ENCODE measurements at places on chromosomes 1 and 21.
A peak's percentile ranks its signal among the peaks of the same experiment; 100 is the strongest.

GRCh38 chr1:2596530-2597333 lies 10.2 kb downstream of the PRXL2B start:
- no peak for DNase-seq

DNA sequence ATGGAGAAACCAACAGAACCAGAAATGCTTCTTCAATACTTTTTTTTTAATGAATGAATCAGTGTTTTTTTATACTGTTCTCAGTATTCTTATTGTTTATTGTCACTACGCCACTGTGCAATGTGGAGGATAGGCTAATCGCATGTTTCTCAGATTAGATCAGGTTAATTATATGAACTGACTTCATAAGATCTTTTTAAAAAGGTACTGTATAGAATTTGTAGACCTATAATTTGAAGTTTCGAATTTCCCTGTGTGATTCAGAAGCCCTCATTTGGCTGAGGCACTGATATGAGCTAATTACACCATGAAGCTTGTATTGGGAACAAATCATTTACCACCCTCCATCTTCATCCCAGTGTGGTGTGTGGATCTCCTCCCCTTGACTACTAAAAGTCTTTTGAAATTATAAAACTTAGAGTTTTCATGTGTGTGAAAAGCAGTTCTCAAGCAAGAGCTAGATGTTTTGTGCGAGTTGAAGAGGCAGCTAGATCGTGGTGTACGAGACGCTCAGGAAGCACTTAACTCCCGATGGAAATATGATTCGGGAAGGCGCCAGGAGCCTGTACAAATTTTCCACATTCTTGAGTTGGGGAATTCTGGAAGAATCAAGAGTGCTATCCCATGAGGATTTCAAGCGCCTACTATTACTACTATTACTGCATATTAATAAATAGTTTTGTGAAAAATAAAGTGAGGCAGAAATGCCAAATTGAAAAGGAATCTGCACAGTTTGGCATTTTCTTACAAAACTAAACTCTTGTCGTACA lies 52.1 kb upstream of the KCNE2 start:
- DNase-seq, result no peak

GRCh38 chr1:238647877-238648276 lies 738.5 kb upstream of the CHRM3 start:
- DNase-seq, result no peak

DNA sequence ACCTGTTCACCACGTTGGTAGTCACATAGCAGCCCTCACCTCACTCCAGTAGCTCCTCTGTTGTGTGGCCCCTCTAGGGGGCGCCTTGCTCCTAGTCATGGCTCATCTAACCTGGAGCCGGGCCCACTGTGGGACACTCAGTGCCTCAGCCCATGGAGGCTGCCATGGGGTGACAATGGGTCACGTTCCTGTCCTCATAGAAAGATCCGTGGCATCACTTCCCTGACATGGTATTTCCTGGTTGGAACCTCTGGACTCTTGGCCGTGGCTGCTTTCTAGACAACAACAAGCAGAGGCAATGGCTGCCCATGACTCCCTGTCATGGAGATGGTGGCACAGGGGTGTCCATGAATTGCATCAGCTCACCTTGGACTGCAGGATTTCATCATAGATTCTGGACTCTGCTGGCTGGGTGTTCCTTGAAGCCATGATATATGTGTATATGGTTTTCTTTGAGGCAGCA lies 27.5 kb upstream of the SLAMF6 start:
- no peak for DNase-seq

GRCh38 chr1:162186026-162186374 lies 116.5 kb downstream of the NOS1AP start:
- DNase-seq, result no peak

GRCh38 chr1:7538849-7539768 lies 232.0 kb upstream of the VAMP3 start:
- no peak for DNase-seq

GRCh38 chr1:12565094-12565965 lies 52.7 kb downstream of the DHRS3 start:
- DNase-seq, result no peak

- no peak for DNase-seq
Observed at GRCh38 chr1:7403265-7404045, 367.6 kb upstream of the VAMP3 start.

DNA sequence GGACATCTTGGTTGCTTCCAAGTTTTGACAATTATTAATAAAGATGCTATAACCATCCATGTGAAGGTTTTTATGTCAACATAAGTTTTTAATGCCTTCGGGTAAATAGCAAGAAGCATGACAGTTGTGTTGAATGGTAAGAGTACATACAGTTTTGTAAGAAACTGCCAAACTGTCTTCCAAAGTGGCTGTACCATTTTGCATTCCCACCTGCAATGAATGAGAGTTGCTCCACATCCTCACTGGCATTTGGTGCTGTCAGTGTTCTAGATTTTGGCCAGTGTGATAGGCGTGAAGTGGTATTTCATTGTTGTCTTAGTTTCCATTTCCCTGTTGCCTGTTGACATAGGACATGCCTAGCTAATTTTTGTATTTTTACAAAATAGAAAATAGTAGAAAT lies 45.4 kb downstream of the CD58 start:
- DNase-seq, result no peak

DNA sequence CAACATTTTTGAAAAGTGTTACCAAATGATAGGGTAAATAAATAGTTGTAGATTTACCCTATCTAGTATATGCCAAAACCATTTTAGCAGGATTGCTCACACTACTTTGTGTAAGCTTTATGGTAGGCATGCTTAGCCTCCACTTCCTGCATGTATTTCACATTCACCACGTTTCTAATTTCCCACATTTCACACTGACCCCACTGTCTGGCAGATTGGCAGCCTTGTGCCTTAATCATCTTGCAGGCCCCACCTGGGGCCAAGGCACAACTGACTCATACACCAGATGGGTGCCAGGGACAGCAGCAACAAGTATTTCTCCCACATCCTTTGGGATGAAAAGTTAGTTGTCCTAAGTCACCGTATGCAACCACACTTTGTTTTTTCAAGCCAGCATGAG lies 21.2 kb upstream of the CENPF start:
- no peak for DNase-seq

- DNase-seq, result no peak
Observed at GRCh38 chr1:81237473-81238089, 563.2 kb upstream of the ADGRL2 start.

DNA sequence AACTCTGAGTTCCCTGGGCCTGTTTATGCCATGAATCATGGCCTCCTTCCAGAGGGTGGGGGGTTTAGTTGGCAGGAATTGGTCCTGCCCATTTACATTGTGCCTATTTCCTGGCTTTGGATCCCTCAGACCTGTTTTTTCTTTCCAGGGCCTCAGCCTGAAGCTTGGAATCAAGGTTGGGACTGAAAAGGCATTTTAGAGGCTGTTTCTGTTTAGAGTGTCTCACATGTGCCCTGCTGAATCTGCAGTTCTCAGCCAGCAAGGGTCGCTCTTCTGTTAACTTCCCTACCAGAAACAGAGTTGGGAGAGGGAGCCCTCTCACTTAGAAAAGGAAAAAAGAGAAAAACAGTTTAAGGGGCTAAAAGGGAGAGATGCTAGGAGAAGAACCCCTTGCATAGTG lies 191.1 kb downstream of the PTPRC start:
- no peak for DNase-seq

- peak; percentile 11 for DNase-seq
Observed at GRCh38 chr1:230308039-230308438, 118.1 kb downstream of the PGBD5 start.

DNA sequence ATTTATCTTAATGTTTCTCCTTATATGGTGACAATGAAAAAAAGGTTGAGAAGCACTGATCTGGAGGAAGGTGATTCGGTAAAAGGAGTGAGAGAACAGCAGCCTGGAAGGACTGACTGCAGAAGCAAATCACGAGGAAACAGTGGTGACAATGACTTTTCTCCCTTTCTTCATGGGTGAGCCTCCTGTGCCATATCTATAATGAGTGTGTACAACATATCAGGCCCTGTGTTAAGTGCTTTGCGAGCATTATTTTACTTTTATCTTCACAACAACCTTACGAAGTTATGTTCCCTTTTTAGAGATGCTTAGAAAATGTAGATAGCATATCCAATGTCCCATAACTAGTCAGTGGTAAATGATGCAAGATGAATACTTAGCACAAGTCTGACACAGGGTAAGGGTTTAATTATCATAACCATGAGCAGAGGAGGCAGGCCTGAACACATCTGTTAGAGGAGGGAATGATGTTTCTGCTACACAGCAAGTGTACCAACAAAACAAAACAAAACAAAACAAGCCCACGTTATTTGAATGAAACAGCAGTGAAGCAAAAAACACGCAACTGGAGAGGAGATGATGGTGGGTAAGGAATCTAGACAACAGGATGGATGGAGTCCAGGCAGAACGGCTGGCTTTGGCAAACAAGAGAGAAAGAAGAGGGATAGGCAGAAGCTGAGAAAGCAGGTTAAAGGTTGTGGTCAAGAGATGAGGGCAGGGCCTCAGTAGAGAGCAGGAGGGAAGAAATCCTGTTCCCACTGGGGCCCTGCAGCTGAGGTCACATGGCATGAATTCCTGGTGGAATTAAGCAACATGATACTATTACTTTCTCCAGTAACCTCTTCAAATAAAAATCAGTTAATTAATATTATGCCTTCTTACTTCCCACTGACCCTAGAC lies 29.6 kb downstream of the GNG12 start:
- peak; percentile 65 for DNase-seq

- no peak for DNase-seq
Observed at GRCh38 chr1:101081496-101082488, 56.2 kb upstream of the DPH5 start.

GRCh38 chr21:33334824-33335223 lies 10.1 kb downstream of the IFNAR1 start:
- no peak for DNase-seq

- DNase-seq, result no peak
Observed at GRCh38 chr1:150162582-150162861, 12.8 kb downstream of the PLEKHO1 start.

- no peak for DNase-seq
Observed at GRCh38 chr21:26144031-26144430, 26.5 kb downstream of the APP start.

DNA sequence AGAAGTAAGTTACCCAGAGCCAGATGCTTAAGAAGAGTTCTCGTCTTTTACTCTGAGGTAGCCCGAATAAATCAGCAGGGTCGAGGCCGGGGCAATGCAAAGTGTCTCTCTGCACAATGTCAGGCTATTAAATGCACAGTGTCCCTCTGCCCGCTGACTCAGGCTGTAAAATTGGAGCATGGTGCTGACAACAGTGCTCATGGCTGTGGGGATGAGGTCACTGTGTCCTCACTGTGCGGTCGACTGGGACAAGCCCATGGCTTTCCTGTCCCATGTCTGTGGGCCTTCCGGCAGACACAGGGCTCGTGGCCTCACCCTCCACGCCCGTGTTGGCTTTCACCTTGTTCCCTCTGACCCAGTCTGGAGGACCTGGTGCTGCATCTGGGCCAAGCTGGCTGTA lies 14.6 kb upstream of the SLC2A1 start:
- no peak for DNase-seq

- no peak for DNase-seq
Observed at GRCh38 chr21:10641107-10641506, 119.7 kb downstream of the TPTE start.

- no peak for DNase-seq
Observed at GRCh38 chr1:169968174-169968573, 74.5 kb upstream of the SCYL3 start.

- no peak for DNase-seq
Observed at GRCh38 chr1:47932743-47933142, 64.4 kb downstream of the TRABD2B start.

DNA sequence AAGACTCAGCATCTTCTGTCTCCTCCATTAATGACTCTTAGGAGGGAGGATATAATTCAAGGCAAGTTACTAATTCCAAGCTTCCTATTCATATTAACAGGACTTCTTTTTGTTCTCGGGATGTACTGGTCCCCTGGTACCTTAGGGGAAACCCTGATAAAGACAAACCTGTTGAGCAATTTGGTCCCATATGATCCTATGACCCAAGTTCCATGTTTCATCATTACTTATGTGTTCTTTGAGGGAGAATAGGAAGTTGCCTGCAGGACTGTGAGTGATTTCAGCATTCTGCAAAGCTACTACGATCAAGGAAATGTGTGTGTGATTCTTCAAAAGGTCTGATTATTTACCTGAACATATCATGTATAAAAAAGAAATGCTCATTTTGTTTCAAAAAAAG lies 5.8 kb upstream of the FMO3 start:
- DNase-seq, result no peak

- peak; percentile 54 for DNase-seq
Observed at GRCh38 chr1:77533660-77534305, 148.7 kb downstream of the ZZZ3 start.

GRCh38 chr1:203462878-203463277 lies 12.7 kb upstream of the PRELP start:
- peak; percentile 50 for DNase-seq

DNA sequence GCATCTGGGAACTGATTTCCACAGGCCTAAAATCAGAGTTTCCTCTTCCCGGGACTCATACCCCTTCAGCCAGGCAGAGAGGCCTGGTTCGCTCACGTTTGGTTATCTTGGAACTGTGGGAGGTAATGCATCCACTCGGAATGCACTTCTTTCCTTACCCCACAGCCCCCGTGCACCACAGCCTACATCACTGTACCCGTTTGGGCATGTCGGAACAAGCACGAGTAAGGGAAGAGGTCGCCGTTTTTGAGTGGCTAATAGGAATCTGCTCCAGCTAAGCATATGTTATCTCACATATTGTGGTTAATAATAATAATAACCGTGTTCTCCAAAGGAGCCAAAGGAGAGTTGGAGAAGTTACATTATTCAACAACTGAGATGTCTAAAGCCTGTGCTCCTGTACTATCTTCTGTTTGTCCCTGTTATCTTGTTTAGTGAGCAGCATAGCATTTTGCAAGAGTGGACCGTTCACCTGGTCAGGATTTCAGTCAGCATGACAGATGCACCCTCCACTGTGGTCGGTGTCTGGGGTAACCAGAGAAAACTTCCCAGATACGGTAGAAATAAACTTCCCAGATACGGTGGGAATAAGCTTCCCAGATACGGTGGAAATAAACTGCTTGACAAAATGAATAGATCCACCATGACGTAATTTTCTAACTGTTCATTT lies 198.6 kb downstream of the SDCCAG8 start:
- DNase-seq, result no peak

DNA sequence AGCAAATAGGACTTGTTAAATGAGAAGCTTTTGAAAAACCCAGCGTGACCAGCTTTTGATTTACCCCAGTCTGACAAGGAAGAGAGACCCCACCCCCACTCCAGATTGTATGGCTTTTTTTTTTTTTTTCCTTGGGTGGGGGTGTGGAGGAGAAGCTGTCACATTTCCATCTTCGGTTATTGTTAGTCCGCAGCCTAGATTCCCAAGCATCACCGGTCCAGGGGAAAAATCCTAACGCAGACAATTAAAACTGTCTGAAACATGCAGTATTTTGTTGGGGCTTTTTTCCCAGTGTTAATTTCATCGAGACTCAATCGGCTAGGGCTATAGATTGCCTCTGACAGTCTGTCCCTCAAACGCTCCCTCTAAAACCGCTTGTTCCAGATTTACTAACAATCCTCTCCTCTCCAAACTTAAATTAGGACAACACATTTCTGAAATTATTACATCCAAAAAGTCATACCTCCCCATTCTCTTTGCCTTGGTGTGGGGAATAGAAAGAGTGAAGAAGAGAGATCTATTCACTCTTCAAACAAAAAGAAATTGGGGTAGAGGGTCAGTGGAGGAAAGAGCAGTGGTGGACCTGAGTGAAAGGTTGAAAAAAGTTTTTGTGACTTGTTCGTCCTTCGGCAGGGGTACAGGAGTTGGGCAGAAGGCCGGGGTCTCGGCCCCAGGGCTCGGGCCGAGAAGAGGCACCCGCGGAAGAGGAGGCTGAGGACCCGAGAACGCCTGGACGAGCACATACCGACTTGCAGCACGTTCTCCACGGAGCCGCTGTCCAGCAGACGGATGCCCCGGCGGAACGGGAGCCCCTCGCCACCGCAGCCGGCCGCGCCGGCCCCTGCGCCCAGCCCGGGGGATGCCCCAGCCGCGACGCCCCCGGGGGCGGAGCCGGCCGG lies 1.1 kb downstream of the ZSWIM5 start:
- DNase-seq, result no peak

Measured in AG09319 (cell line).